ENCODE measurements at places on chromosomes 6 and 20. TPM values are rescaled to one million over a fixed set of nuclear protein-coding genes. Genes with fewer than 3 reads are reported as not detected.

- DNase-seq, result no peak
Measured at GRCh38 chr6:161542346-161542980, 268.6 kb upstream of the AGPAT4 start.

- no peak for DNase-seq
Measured at GRCh38 chr20:16569246-16570153, 3.7 kb downstream of the KIF16B start.

DNA sequence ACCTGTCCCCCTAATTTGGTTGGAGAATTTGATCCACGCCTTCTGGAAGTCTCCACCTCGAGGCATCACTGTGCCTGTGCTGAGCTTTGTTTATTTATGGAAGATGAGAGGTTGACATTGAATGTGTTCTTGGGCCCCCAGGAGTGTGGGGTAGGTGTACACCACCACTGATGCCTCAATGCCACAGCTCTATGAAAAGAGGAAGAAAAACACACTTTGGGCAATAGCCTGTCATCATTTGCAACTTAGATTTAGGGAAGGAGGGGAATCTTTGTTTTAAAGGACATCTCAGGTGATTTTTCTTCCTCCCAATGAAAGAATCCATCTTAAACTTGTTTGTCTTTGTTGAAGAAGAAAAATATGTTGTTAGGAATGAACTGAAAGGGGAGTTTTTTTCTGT, 42.6 kb downstream of the TBC1D7 start:
- DNase-seq, result no peak

GRCh38 chr6:90295854-90296340, 746 bp downstream of the BACH2 start:
- peak; percentile 72 for DNase-seq

- no peak for DNase-seq
Measured at GRCh38 chr20:49276961-49277785, 684 bp downstream of the ZNFX1 start.

- DNase-seq, result no peak
Measured at GRCh38 chr20:9195031-9195430, 126.1 kb downstream of the PLCB4 start.

- no peak for DNase-seq
Measured at GRCh38 chr20:63177134-63177784, 38.7 kb downstream of the YTHDF1 start.

GRCh38 chr6:132300323-132300949, 100.8 kb downstream of the MOXD1 start:
- DNase-seq, result peak; percentile 77

- peak; percentile 91 for DNase-seq
Measured at GRCh38 chr20:34570859-34571306, 12.4 kb downstream of the MAP1LC3A start.

DNA sequence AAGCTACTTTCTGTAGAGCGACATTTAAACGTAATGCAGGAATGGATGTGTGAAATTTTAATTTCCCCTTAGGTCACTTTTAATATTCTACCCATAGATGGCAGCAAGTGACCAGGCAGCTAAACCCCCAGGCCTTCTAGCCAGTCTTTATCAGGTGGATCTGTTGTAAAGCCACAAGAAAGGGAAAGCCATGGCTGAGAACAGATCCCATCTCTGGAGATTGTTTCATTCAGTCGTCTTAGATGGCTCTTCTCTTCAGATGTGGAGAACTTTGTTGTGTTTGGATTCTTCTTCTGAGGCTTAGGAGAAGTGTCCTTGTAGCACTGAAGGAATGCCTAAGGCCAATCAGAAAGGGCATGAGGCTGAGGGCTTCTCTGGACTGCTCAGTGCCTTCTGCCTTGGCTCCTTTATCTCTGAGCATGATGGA, 15.8 kb upstream of the RNF182 start:
- DNase-seq, result peak; percentile 77

DNA sequence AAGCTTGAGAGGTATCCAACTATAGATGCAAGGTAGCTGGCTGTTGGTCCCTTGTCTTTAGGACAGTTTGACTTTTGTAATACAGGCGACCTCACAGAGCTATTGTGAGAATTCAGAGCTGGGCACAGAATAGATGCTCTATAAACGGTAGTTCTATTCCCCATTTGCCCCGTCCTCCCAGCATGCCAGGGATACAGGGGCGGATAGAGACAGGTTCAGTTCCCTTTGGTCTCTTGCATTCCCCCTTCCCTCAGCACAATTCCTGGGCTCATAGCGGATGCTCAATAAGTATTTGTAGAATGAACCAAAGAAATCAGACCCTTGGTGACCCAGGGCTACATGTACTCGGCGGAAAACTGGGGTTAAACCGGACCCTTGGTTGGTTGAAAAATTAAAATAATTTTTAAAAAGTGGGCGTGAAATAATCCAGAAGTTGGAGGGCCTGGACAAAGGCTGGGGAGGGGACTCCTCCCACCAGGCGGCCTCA, 707 bp upstream of the TOP1 start:
- no peak for DNase-seq

DNA sequence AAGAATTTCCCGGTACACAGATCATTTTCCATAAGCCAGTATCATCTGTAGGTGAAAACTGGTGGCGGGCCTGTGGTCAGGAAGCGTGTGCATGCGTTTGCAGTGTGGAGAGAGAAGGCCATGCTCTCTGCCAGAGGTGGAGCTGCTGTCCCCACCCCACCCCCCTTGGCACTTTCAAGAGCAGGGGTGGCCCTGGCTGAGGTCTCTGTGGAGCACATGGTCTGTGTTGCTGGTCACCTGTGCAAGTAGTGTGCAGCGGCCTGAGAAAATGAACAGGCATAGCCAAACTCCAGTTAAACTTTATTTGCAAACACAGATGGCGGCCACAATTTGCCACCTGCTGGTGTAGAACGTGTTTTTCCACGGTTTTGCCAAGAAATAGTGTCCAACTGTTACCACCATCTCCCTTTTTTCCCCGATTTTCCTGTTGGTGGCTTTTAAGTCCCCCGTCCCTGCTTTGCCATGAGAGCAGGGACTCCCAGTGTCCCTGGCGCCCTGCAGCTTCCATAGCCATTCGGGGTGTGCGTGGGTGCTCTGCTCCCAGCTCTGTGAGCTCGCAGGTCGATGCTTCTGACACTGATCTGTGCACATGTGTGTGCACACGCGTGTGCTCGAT, 2.5 kb downstream of the ADRM1 start:
- DNase-seq, result no peak

DNA sequence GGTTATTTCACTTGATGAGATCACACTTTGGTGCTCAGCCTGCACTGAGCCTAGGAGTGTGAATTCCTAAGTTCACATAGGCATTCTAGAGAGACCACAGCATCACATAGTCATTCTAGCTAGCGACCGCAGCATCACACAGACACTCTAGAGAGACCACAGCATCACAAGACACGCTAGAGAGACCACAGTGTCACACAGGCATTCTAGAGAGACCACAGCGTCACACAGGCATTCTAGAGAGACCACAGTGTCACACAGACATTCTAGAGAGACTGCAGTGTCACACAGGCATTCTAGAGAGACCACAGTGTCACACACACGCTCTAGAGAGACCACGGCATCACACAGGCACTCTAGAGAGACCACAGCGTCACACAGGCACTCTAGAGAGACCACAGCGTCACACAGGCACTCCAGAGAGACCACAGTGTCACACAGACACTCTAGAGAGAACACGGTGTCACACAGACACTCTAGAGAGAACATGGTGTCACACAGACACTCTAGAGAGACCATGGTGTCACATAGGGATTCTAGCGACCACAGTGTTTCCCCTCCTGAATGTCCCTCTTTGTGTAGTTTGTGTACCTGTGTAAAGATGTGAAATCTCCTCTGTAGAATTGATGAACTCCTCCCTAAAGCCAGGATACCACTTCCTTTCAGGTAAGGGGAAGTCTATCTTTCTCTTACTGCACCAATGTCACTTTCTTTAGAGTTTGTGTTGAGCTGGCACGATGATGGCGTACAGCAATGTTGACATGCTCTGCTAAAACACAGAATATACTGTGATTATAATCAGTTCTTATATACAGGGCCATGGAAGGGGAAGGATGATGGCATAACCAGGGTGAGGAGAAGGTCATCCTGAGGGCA, 169.4 kb downstream of the ZDHHC14 start:
- DNase-seq, result no peak

GRCh38 chr20:18032977-18033892, 24.5 kb downstream of the OVOL2 start:
- no peak for DNase-seq

GRCh38 chr20:51871943-51872342, 69.6 kb upstream of the SALL4 start:
- DNase-seq, result no peak

DNA sequence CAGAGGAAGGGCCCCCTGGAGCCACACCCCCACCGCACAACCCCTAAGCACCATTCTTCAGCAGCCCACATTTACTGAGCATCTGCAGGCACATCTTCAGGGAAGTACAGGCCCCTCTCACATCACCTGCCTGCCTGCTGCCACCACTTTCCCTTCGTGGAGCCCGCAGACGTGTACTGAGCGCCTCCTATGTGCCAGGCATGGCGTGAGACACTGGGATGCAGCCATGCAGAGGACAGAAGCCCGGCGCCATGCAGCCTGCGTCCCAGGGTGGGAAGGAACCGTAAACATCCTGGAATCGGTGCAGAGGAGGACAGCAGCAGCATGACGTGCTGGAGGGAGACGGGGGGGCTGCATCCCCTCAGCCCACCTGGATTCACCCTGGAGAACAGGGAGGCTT, 78.1 kb downstream of the GRM4 start:
- no peak for DNase-seq

GRCh38 chr6:141326426-141326825, 806.3 kb upstream of the GJE1 start:
- DNase-seq, result peak; percentile 91

GRCh38 chr6:105844275-105844883, 241.8 kb upstream of the PRDM1 start:
- DNase-seq, result no peak

DNA sequence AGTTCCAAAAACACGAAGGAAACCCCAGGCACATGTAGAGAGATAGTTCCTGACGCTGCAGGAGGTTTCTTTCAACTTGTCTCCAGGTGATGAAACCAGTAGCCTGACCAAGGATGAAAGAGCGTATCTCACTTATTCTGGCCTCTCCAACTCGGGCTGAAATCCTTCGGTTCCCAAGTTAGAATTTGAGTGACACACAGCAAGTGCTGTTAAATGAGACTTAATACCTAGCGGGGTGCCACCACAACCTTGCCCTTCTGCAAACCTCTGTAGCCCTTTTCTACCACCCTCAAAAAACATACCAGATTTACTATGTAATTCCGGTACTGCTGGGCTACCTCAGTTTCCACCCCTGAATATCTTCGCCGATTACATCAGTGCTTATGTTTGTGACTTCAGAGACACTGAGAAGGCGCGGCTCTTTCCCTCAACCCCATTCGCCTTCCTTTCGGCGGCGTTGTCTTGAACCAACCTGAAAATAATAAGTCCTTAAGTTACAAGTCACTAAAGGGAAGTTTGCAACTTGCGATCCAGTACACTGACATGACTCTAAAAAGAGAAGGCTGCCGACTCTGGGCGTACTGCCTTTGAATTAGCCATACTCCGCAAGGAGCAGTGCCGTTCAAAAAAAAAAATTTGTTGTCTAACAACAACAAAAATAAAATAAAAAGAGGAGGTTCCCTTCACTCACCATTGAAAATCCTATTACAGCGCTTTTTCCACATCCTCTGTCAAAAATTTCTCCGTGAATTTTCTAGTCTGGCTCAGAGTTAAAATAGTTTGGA, 194.9 kb upstream of the ZNF184 start:
- DNase-seq, result peak; percentile 26

- DNase-seq, result peak; percentile 48
Measured at GRCh38 chr6:169589293-169589692, 112.5 kb downstream of the WDR27 start.

DNA sequence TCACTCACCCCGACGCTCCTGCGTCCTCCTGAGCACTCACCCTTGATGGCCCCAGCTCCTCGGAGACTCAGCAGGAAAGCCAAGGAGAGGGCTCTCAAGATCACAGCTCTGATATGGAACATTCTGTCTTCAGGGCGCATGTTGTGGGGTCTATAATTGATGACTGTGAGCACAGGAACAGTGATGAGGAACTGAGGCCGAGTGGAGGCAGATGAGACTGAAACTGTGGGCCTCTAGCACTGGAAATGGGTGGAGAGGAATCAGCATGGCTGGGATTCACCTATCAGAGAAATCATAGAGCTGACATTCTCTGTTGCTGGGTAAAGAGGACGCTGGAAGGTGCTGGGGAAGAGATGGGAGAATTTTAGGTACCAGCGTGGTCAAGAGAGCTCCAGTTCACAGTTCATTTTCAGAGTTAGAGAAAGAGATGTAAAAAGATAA, at the start of gene HLA-DPA1:
HLA-DPA1 (minus strand) TSS at position 219 of the 441 bp plus-strand sequence.
- DNase-seq, result peak; percentile 44

The CRISP3 gene
- total RNA-seq, result not detected

The SLC22A16 gene
- total RNA-seq, result not detected

The PRR18 gene
- total RNA-seq, result 0.12 TPM

The TCF19 gene
- total RNA-seq, result 7.0 TPM

The PTCRA gene
- not detected for total RNA-seq

The MAFB gene
- total RNA-seq, result 2.0 TPM

The CRIP3 gene
- total RNA-seq, result 5.2 TPM

The MROH8 gene
- total RNA-seq, result 5.8 TPM

The PTCHD4 gene
- 2.8 TPM for total RNA-seq

The PRL gene
- total RNA-seq, result not detected
